Activated CD8-positive, alpha-beta memory T cell treated with anti-CD3 and anti-CD28 coated beads for 1 hour (primary cell): ENCODE measurements at places on chromosomes 2 and 18.
A peak's percentile ranks its signal among the peaks of the same experiment; 100 is the strongest.

GRCh38 chr2:158600155-158600802 lies 143.5 kb downstream of the PKP4 start:
- DNase-seq: no peak

DNA sequence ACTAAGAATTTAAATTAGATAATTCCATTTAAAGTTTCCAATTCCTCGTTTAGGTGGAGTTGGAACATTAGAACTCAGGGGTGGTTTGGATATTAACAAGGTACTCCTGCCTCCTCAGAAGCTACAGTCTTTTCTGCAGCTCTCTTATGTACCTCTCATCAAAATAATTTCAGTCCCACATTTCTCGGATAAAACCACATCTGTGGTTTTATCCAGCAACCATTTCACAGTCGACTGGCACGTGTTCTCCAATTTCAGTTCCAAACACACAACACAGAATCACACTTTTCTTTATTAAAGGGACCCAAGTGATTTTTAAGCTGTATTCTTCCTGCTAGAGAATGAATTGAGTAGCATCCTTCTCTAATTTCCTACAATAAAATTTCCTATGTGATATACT lies 22.7 kb upstream of the NFU1 start:
- DNase-seq: no peak

GRCh38 chr18:58998401-58999203 lies 133.9 kb downstream of the ZNF532 start:
- DNase-seq: no peak

DNA sequence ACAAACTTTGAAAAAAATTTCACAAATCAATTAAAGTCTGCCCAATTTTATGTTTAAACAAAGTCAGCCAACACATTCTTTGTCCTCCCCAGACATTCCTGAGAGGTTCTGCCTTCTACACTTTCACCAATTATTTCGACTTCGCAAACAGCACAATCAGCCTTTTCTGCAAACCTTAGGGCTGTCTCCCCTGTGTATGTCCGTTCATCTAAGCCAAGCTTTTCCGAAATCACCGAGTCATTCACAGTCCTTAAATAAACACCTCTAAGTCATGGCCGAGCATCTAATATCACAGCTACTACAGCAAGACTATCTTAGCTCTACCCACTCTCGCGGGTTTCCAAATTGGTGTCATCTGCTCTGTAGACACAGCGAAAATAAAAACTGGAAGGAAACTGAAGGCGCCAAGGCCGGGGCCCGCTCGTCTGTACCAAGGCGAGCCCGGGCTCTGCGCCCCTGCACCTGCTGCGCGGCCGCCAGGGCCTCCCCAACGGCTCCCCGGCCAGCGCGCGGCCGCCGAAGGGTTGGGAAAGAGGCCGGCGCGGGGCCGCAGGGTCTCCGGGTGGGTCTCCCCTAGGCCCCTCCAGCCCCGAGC lies 730 bp downstream of the ODC1 start:
- no peak for DNase-seq

GRCh38 chr18:62715759-62716615 lies 646 bp downstream of the PHLPP1 start:
- no peak for DNase-seq

DNA sequence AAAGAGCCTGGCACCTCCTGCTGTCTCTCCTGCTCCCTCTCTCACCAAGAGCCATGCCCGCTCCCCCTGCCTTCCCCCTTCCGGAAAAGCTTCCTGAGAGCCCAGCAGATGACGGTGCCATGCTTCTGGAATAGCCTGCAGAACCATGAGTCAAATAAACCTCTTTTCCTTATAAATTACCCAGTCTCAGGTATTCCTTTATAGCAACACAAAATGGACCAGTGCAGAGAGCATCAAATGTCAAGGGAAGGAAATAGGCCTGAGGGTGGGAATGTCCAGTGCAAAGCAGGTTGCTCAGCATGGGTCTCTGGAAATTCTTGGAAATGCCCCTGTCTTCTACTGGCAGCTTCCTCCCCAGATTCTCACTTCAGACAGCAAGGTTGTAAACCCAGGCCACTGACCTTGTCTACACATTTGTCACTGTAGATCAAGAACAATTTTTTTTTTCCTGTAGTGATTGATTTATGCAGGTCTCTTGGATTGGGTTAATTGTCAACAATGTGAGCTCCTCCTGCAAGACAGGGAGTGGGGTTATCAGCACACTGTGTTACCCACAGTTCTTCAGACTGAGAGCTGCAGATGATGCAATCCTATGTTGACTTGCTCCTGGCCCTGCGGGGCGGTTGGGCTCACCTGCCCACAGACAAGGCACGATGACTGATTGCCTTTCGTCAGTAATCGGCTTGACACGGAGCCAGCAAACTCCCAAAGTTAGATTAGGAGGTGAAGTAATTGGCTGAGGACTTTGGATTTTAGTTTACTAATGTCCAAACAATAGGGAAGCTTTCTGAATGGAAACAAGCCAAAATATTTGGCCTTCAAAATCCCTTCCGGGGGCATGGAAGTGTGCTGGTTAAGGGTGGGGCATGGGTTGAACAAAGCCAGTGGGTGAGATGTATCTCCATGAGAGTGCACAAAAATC lies 5.4 kb upstream of the BOD1L2 start:
- DNase-seq: no peak

DNA sequence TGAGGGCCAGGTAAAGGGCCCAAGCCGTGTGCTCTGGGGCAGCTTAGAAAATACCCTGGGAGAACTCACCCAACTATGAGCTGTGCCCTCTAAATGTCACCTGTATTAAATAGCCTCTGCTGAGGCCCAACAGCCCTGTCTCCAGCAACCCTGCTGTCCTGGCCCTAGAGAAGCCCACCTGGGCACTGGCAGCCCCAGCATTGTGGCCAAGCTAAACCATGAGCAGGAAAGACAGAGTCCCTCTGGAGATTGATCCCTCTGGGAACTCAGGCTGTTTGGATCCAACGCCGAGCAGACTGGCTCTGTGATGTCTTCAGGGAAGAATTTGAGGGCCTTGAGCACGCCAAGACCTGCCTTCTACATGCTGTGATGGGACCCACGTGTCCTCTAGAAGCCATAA lies 126.5 kb downstream of the TTC32 start:
- no peak for DNase-seq

GRCh38 chr2:200585730-200586643 lies at the start of gene AOX1:
TSS of gene AOX1 (plus strand) at chr2:200586014. CDS start at chr2:200586109, 95 bp downstream.
- DNase-seq: no peak

- DNase-seq: no peak
Observed at GRCh38 chr2:134218930-134219658, 34.8 kb upstream of the MGAT5 start.

DNA sequence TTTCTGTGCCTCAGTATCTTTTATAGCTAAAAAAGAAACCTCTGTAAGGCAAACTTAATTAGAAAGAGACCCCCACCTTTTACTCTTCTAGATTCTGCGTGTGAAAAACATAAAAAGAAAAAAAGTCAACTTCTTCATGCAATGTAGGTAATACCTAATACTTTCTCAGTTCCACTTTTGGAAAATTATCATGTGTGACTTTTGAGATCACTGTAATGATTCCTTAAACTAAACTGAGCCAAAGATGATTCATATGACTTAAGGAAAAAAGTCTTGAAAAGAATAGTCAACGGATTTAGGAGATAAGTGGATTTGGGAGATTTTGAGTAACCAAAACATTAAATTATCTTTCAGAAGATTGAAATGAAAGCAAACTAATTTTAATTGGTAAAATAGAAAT lies 48.9 kb downstream of the PLEKHA3 start:
- DNase-seq: no peak

GRCh38 chr2:47666332-47666731 lies 116.6 kb upstream of the MSH6 start:
- no peak for DNase-seq

GRCh38 chr2:37456479-37456878 lies 112.0 kb downstream of the QPCT start:
- DNase-seq: no peak

DNA sequence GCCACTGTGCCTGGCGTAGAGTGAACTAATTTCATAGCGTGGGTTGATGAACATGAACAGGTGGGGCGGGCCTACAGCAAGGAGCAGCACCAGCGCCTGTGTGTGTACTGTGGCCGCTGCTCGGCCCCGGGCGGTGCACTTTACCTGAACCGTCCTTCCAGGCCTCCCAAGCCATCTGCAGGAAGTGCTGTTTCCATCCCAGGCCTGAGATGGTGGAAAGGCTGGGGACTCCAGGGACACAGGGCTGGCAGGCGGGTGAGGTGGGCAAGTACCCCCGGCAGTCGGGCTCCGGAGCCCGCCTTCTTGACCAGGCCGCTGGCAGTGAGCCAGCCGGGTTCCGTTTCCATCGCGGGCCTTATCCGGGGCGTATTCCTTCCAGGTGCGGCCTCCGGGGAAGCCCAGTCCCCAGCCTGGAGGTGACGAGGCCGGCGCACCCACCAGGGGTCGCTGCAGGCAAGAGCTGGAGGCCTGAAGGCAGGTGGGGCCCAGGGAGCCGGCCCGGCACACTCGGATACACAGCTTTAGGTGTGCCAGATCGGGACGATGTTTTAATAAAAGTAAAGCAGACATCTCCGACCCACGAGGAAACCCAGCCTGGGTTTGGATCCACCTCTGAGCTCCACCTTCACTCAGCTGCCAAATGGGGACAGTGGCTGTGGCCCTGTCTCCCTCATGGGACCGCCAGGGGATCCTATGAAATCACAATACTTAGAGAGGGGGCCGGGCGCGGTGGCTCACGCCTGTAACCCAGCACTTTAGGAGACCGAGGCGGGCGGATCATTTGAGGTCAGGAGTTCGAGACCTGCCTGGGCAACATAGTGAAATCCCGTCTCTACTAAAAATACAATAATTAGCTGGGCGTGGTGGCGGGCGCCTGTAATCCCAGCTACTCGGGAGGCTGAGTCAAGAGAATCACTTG lies 22.7 kb upstream of the PDIA6 start:
- DNase-seq: peak; percentile 20

- no peak for DNase-seq
Observed at GRCh38 chr18:31657823-31658669, 26.3 kb downstream of the B4GALT6 start.

DNA sequence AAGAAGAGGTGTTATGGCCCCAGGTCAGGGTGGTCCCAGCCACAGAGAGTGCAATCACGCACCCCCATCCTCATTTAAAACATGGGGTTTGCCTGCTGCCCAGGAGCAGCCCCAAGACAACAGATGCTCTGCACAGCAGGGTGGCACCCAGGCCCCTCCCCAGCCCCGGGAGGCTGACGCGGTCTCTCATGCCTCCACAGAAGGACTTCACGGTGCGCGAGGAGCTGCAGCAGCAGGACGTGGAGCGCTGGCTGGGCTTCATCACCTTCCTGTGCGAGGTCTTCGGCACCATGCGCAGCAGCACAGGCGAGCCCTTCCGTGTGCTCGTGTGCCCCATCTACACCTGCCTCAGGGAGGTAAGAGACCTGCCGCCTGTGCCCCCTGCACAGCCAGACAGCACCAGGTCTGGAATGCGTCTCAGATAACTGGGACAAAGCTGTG lies 133.7 kb downstream of the SMAD7 start:
- DNase-seq: no peak

DNA sequence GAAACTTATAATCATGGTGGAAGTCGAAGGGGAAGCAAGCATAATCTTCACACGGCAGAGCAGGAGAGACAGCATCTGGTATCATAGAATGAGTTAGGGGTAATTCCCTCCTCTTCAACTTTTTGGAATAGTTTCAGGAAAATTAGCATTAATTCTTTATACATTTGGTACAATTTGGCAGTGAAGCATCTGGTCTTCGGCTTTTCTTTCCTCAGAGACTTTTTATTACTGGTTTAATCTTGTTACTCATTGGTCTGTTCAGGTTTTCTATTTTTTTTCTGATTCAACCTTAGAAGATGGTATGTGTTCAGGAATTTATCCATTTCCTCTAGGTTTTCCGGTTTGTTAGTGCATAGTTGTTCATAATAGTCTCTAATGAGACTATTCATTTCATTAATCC lies 39.7 kb upstream of the ABCA12 start:
- no peak for DNase-seq

GRCh38 chr2:137522620-137523011 lies 441.7 kb upstream of the HNMT start:
- no peak for DNase-seq

DNA sequence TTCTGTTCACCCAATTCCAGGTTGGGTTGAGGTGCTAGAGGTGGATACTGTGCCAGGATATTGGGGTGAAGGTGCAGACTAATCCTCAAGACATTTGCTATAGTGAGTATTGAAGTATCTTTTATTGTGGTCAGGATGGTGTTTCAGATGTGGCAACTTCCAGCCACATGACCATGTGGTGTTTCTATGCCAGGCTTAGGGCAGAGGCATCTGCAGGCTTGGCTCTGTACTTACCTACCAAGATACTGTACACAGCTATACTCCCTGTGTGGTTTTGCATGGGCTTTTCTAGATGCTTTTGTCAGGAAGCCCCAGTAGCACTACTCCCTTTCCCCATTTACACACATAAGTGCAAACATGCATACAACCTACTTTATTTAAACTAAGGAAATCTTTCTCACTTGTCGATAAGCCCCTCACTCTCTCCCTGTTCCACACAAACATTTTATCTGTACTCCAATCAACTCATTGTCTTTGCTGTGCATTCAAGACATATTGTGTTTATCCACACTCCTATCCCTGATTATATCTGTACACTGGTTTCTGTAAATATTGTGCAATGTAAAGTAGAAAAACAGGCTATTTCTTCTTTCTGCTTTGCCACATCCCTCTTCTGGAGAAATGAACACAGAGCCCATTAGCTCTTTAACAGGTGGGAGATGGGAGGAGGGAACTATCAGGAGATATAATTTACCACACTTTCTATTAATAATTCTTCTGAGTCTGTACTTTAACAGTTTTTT lies 12.3 kb downstream of the ARL6IP6 start:
- DNase-seq: no peak

- no peak for DNase-seq
Observed at GRCh38 chr18:78953566-78953965, 26.1 kb upstream of the SALL3 start.

DNA sequence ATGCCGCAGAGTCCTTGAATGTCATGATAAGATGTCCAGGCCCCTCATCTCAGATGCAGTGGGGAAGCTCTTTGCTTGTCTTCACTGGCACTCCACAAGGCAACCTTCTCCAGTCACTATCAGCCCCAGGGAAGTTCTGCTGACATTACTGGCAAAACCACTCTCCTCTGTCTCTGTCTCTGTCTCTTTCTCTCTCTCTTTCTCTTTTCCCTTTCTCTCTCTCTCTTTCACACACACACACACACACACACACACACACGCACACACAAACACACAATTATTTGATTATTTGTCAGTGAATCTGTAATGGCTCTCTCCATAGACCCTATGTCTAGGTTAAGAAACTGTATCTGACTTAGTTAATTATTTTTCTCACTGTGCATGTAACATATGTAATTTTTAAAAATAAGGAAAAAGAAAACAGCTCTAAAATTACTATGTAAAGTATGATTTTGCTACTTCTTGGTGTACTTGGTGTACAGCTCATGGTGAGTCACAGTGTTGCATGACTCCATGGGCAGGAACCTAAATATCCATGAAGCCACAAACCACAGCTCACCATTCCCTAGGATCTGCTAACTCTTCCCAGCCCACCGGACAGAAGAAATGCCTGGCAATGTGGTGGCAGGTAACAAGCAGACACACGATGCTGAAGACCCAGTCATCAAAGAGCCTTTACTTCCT lies 594.9 kb upstream of the ID2 start:
- DNase-seq: no peak
